Activated CD8-positive, alpha-beta T cell treated with anti-CD3 and anti-CD28 coated beads, Interleukin-2, amount 10 ng/mL, durations not matched to agents 7 days and 5 days (primary cell): ENCODE measurements at places on chromosomes 11 and 22. TPM values are rescaled to one million over a fixed set of nuclear protein-coding genes. Genes with fewer than 3 reads are reported as not detected.
A peak's percentile ranks its signal among the peaks of the same experiment; 100 is the strongest.

DNA sequence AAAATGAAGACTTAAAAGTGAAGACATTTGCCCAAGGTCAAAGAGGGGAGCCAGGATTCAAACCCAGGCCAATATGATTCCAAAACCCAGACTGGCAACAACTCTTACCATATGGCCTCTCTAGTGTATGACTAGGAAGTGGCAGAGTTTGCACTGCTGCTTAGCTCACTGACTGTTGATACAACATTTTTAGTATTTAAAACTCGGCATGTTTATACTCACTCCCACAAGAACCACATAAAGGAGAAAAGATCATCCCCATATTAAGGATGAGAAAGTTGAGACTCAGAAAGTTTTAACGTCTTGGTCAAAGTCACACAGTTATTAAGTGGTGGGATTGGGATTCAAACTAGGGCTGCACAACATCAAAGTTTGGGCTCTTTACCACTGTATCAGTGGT is 81.7 kb downstream of the CCDC34 start:
- H3K36me3 ChIP-seq = no peaks in the 10 kb centered on the region
- no peaks in the 10 kb centered on the region for H3K4me1 ChIP-seq
- no peak overlapping the region for H3K27ac ChIP-seq
- DNase-seq = no peak
- H3K27me3 ChIP-seq = peaks cover 2% of the 10 kb centered on the region

- peaks cover 14% of the 10 kb centered on the region for H3K36me3 ChIP-seq
- H3K27me3 ChIP-seq = no peaks in the 10 kb centered on the region
- no peak overlapping the region for H3K4me3 ChIP-seq
- no peak overlapping the region for H3K27ac ChIP-seq
These were observed 11.8 kb downstream of the CDCA5 start for GRCh38 chr11:65071907-65072630.

DNA sequence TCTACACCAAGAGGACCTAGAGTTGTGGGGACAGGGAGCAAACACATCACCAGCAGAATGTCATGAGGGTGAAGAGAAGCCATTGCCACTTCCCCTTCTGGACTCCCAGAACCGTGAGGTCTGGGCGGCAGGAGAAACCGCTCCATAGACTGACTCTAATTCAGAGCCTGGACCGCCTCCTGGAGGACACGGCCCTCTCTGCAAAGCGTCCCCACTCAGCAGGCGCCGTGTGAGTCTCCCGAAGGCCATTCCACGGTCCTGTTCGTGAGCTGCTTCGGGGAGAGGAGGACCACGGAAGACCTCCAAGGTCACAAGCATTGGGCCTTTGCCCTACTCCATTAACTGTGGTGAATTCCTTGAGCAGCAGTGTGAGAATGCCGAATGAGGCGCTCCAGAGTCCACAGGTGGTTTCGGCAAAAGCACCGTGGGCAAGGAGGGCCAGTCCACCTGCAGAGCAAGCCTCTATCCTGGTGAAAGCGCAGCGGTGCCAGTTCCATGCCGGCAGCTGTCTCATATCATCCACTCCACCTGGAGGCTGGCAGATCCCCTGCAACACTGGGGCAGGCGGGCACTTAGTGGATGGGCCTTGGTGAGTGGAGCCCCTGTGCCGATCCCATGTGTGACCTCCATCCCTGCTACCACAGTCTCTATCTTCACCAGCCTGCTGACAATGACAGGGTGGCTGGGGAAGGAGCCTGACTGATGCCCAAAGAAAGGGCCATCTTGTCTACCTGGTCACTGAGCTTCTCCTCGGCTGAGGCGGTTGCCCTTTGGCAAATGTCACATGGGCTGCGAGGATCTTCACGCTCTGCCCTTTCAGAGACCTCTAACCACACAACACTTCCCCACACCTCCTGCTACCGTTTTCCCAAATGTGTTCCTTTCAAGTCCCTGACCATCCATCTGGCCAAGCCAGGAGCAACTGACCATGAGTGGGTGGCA is 7.5 kb downstream of the C11orf21 start:
- H3K27me3 ChIP-seq = peaks cover 10% of the 10 kb centered on the region
- H3K36me3 ChIP-seq = peaks cover 3% of the 10 kb centered on the region
- no peak for DNase-seq
- H3K4me1 ChIP-seq = peaks cover 16% of the 10 kb centered on the region

GRCh38 chr11:32659672-32660071 is 76.0 kb downstream of the EIF3M start:
- H3K4me3 ChIP-seq = no peak overlapping the region
- H3K4me1 ChIP-seq = peaks cover 3% of the 10 kb centered on the region

DNA sequence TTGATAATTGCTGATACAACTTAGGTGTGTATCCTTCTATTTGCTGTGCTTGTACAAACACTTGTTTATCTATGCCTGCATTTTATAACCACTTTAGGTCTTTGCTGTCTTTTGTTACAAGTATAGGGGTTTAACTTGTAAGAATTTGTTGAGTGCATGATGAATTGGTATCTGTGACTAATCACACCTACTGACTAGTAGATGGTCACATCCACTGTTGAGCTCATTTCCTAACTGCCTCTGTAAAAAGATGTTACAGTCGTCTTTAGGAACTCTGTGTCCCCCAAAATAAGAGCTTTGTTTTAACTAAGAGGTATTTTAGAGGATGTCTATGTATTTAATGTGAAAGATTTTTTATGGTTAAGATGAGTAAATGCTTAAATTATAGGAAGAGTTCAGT is 60.5 kb downstream of the HIPK3 start:
- no peaks in the 10 kb centered on the region for H3K4me1 ChIP-seq
- DNase-seq = no peak
- no peaks in the 10 kb centered on the region for H3K27me3 ChIP-seq
- peaks cover 6% of the 10 kb centered on the region for H3K36me3 ChIP-seq
- no peak overlapping the region for H3K4me3 ChIP-seq

DNA sequence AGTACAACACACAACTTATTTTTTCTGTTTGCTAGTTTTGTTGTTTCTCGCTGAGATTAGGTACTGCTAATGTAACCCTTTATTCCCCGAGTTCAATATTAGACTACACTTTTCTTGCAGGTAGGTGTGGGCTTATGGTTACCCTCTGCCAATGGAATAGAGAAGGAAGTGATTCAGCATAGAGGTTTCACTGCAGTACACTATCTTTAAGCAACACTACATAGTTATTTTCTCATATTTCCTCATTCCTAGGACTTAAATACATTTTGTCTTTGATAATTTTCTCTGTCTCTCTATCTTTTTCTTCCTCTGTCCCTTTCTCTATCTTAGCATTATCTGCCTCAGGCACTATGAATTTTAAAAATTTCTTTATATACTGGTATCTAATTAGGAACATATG is 791.0 kb downstream of the FAM181B start:
- no peaks in the 10 kb centered on the region for H3K36me3 ChIP-seq
- H3K27ac ChIP-seq = no peak overlapping the region
- no peak for DNase-seq
- no peak overlapping the region for H3K4me3 ChIP-seq
- H3K4me1 ChIP-seq = no peaks in the 10 kb centered on the region

The FAM180B gene
- not detected for total RNA-seq

GRCh38 chr11:78428266-78428636 is 10.6 kb upstream of the GAB2 start:
- H3K27me3 ChIP-seq = no peaks in the 10 kb centered on the region
- no peak for DNase-seq
- no peak overlapping the region for H3K27ac ChIP-seq
- H3K36me3 ChIP-seq = peaks cover 4% of the 10 kb centered on the region
- H3K4me1 ChIP-seq = peaks cover 38% of the 10 kb centered on the region

GRCh38 chr11:132396318-132396717 is 1025.9 kb downstream of the NTM start:
- no peaks in the 10 kb centered on the region for H3K36me3 ChIP-seq
- no peak for DNase-seq
- no peaks in the 10 kb centered on the region for H3K4me1 ChIP-seq
- no peaks in the 10 kb centered on the region for H3K27me3 ChIP-seq
- H3K27ac ChIP-seq = no peak overlapping the region
- H3K4me3 ChIP-seq = no peak overlapping the region

- no peak for DNase-seq
- no peaks in the 10 kb centered on the region for H3K4me1 ChIP-seq
- H3K36me3 ChIP-seq = no peaks in the 10 kb centered on the region
These were observed 171.1 kb downstream of the TENM4 start for GRCh38 chr11:79269611-79270307.

DNA sequence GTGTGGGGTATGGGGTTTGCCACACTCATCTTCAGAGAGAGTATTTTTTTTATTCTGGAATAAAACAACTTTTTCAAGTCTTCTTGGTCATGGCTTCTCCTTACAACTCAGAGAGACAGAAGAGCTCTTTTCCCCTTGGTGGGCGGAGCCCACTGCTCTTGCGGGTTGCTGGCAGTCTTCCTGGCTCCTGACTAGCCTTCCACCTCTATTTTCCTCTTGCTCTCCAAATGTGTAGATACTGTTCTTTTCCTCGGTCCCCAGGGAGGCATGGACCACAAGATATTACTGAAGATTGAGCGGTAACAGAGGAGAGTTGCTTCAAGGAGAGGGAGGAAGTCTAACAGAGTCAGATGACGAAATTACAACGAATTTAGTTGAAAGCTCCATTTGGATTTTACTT is 210.6 kb downstream of the NTM start:
- H3K27ac ChIP-seq = no peak overlapping the region
- no peaks in the 10 kb centered on the region for H3K27me3 ChIP-seq

The TREH gene
- total RNA-seq = not detected

The SMIM35 gene
- total RNA-seq = 2.2 TPM

DNA sequence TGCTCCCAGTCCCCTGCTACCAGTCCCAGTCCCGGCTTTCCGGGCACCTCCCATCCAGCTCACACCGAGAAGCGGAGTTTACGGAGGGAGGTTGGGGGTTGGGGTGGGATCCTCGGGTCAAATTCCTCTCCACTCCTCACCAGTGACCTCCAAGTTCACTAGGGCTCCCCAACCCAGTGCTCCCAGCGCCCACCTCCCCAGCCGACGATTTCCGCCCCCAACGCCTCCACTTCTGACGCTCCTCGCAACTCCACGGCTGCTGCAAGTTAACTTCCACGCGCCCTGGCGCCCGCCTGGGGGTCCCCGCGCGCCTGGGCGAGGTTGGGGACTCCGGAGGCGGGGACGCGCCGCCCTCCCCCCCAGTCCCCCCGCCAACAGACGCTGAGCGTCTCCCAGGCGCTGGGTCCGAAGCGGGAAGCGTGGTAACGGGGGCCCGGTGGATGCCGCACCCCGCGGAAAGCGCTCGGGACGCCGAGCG is 526 bp downstream of the TPST2 start:
- peaks cover 26% of the 10 kb centered on the region for H3K36me3 ChIP-seq
- peak overlapping the region; percentile 89 for H3K4me3 ChIP-seq
- H3K4me1 ChIP-seq = peaks cover 84% of the 10 kb centered on the region
- DNase-seq = peak; percentile 45

DNA sequence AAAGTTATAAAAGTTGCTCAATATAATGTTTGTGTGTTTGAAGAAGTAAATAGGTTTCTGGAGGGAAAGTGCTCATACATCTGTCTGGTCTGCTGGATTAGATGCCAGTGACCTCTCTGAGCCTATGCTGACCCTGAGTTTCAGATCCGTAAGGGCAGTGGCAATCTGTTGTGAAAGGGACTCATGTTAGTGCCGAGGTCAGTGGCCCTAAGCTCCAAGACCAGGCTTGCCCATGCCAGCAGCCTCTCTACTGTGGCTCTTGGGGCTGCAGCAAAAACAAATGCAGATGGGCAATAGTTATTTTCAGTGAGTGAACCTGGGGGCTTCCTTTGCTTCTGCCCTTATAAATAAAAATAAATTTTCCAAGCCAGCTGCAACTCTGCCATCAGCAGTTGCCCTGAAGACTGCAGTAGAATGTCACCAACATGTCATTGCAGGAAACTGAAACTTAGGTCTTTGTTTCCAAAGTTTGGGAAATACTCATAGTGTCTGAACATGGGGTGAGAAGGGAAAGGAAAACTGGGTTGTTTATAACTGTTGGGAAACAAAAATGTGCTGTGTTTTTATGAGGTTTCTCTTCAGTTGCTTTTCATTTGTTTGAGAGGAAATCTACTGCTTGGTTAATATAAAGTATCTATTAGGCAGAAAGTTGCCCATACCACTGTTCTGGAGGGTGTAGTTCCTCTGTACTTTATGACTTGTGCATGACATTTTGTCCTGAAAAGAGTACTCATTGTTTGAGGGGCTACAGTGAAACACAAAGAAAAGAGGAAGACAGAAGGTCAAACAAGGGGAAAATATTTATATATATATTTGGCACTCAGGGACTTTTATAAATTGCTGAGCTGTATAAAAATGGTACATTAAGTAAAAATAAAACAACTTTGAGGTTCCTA is 9.5 kb upstream of the MS4A4E start:
- no peak for DNase-seq
- H3K27ac ChIP-seq = no peak overlapping the region

- H3K27me3 ChIP-seq = peaks cover 23% of the 10 kb centered on the region
- H3K4me1 ChIP-seq = peaks cover 2% of the 10 kb centered on the region
- H3K27ac ChIP-seq = no peak overlapping the region
- H3K36me3 ChIP-seq = no peaks in the 10 kb centered on the region
- no peak for DNase-seq
These were observed 897 bp downstream of the PNPLA5 start for GRCh38 chr22:43890901-43891331.

The MMP7 gene
- not detected for total RNA-seq

The PRG3 gene
- total RNA-seq = not detected

DNA sequence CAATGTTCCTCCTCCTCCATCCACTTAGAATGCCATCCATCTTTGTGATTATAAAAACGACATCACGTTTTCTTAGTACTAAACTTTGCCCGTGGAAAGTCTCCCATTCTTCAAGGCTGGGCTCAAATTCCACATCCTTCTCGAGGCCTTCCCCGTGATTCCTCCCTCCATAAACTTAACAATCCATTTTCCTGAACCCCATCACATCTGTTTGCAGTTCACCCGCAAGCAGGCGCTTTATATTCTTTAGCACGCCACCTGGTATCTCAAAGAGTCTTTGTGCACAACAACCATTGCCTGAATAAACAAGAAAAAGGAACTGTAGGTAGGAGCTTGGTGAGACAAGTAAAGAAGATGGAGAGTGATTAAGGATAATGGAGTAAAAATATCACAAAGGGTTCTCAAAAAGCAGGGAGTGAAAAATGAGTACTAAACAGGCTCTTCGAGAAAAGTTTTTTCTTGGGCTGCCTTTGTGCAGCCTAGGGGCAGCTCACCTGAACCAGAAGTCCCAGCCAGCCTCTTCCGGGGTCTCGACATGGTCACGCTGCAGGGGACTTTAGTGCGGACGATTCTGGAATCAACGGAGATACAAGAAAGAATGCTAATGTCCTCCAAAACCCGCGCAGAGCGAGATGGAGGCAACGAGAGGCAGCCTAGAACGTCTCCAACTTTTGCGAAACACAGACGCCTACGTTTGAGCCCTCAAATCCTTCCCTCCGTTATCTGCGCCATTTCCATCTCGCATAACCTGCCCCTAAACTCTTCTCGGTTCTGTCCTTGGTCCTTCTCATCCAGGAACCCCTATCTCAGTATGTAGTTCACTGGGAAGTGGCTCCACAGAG is 585 bp downstream of the THYN1 start:
- H3K27ac ChIP-seq = peak overlapping the region; percentile 89
- DNase-seq = peak; percentile 56

DNA sequence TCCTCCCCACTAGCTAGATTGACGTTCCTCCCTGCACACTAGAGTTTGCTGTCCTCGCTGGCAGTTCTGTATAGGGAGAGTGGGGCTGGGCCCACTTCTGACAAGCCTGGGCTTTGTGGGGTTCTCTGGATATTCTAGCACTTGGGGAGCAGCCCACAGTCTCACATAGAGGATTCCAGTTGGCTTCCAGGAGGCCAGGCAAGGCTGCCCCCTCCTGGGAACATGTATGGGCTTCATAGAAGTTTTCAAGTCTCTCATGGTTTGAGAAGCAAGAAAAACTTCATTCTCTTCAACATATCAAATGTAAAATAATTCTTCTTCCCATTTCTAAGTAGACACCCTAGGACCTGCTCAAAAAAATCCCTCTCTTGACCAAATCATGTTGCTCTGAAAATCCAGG is 87.5 kb downstream of the NAV2 start:
- H3K27me3 ChIP-seq = peaks cover 8% of the 10 kb centered on the region
- no peak overlapping the region for H3K4me3 ChIP-seq
- no peaks in the 10 kb centered on the region for H3K4me1 ChIP-seq
- no peaks in the 10 kb centered on the region for H3K36me3 ChIP-seq
- H3K27ac ChIP-seq = no peak overlapping the region

The SLC15A3 gene
- total RNA-seq = 2.0 TPM

The IGSF9B gene
- total RNA-seq = 118 TPM
